ENCODE measurements at places on chromosomes 12 and 14. TPM values are rescaled to one million over a fixed set of nuclear protein-coding genes. Genes with fewer than 3 reads are reported as not detected.

ACOT2 gene
- total RNA-seq = 58.3 TPM

DNA sequence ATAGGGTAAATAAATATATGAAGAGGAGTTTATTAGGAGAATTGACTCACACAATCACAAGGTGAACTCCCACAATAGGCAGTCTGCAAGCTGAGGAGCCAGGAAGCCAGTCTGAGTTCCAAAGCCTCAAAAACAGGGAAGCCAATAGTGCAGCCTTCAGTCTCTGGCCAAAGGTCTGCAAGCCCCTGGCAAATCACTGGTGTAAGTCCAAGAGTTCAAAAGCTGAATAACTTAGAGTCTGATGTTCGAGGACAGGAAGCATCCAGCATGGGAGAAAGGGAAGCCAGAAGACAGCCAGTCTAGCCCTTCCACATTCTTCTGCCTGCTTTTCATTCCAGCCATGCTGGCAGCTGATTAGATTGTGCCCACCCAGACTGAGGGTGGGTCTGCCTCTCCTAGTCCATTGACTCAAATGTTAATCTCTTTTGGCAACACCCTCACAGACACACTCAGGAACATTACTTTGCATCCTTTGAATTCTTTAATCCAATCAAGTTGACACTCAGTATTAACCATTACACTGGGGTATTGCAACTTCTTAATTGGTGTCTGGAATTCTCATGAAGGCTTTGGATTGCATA, 736.5 kb upstream of the LMO3 start:
- no peak for DNase-seq

- no peak for DNase-seq
These were observed 191.4 kb downstream of the FOXA1 start for GRCh38 chr14:37403626-37404025.

LRRC10 gene
- not detected for total RNA-seq

GRCh38 chr14:93741556-93742230, 46.6 kb downstream of the PRIMA1 start:
- peak; percentile 18 for DNase-seq

DNA sequence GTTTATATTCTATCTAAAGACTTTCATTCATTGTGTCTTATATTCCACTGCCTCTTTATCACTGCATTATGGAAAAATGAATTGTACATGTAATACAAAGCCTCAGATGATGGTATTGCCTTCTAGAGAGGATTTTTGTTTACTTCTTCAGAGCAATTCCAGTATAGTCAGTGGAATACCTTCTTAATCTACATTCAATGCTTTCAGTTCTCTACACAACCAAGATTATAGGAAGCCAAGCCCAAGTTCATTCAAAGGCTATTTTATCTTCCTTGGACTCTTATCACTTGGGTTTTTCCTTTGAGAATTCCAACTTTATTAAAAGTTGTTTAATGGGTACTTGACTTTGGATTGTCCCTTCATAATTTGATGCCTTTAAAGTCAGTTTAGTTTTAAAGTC, 1971.0 kb upstream of the FLRT2 start:
- no peak for DNase-seq

Data from osteoblast (primary cell).